ENCODE measurements at places on chromosomes 6 and 20.

DNA sequence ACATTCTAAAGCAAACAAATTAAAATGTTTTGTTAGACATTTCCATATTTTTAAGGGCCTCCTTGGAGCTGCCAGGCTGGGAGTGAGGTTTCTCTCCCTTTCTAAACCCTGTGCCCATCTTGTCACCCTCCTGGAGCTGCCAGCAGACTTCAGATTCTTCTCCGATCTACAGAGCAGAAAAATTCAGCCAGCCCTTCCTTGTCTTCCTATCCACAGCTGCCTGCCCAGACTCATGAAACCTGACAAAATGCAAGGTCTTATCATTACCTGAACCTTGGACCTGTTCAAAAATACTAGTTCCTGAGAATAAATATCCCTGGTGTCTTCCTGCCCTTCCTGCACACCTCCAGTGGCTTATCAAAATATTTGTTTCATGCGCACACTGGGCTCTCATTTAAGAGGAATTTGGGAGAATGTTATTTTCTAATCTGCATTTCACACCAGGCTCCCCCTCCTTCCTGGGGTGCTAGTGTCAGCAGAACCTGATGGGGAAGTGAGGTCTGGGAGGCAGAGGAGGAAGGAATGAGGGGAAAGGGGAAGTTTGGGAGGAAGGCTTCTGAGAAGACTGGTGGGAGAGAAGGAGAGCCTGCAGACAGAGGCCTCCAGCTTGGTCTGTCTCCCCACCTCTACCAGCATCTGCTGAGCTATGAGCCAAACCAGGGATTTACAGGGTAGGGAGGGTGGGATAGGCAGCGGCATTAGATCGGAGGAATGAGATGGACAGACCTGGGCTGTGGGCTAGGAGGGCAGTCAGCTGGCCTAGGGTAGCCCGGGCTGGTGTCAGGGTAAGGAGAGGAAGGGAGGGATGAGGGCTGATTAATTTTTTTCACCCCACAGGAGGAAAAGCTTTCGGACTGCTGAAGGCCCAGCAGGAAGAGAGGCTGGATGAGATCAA lies at the start of gene AIF1:
Gene AIF1 (plus strand): TSS at position 551 of the 895 bp plus-strand sequence. CDS start 96 bp downstream, at position 647.
- no peak for DNase-seq

DNA sequence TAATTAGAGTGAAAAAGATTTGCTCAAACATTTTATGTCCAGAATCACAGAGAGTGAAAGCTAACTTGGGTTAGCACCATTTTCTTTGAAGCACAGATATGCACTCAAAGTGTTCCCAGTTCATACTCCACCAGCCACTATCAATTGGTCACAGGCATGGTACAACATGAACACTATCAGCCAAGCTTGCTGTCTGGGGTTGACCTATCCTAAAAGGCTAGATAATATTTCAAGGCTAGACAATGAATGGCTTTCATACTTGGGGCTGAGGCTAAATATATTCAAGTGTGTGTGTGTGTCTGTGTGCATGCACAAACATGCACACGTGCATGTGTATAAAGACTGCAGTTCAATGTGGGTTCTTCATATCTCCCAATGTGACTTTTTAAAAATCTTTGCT lies 783.0 kb upstream of the GJE1 start:
- DNase-seq = no peak

DNA sequence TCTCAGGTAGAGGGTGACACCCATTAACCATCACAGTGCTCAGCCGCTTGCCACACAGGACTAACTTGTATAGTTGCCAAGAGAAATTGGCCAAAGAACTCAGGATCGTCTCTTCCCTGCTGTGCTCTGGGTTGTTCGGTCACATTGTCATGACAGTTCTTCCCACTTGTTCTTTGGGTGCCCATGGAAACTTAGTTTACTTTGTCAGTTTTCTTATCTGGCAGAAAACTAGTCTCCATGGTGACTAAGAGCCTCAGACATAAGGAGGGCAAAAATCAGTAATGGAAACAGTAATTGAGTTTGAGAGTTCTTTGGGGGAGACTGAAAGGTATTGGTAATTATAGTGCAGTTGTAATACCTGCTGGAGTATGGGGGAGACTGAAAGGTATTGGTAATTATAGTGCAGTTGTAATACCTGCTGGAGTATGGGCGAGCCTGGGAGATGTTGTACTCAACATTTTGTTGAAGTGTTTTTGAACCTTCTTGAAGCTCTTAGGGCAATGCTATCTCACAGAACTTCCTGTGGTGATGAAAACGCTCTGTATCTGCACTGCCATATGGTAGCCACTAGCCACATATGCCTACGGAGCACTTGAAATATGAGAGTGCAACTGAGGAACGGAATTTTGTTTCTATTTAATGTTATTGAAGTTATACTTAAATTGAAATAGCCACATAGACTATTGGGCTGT lies 95.2 kb upstream of the HDGFL1 start:
- no peak for DNase-seq

DNA sequence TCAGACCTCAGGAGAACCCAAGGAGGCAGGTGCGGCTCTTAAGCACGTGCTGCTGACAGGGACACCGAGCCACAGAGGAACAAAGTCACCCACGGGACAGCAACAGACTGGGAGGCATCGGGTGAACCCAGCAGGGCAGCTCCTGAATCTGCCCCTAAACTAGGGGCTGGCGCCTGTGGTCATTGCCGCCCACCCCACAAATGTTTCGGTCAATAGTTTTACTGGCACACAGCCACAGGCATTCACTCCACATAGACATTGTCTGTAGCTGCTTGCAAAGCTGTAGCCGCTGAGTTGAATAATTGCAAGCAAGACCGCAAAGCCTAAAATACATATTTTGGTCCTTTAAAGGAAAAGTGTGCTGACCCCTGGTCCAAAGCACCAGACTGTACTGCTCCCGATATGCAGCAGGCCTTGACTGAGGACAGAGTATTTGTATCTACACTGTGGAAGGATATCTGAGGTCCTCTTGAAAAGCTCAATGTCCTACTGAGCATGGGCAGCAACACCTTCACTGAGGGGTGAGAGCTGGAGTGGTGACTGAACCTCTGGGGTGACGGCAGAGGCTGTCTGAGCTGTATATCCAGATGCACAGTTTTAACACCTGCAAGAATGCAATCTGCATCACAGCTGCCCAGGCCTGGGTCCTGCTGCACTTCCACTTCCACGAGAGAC lies 310.3 kb downstream of the THBS2 start:
- no peak for DNase-seq

DNA sequence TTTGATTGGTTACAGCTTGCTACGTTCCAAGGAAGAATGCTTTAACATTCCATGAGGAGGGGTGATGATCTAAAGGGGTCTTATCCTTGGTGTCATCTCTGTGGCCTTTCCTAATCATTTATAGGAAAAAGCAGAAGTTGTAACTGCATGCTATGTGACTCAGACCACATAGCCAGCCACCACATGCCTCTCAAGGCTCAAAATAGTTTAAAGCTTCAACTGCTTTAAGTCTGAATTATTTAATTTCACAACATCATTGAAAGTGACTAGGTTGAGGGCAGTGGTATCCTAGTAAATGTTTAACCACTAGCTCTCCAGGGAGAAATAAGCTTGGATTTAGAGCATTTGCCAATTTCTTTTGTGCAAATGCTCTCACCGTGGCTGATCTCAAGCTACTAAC lies 29.7 kb downstream of the MC3R start:
- DNase-seq = no peak

DNA sequence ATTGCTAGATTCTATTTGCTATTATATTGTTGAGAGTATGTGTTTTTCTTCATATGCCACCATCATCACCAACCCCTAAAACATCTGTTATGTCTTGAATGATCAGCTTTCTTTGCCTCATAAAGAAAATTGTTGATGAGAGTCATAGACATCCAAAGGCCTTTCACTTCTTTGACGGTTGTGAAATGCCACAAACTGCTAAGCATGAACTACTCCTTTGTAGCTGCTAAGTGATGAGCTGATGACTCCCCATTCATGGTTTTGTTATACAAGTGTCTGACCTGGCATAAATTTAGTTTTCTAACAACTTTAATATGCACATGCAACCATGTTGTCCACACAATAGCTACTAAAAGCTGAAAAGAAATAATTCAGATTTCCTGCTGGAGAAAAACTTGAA lies 684 bp upstream of the MED23 start:
- no peak for DNase-seq

DNA sequence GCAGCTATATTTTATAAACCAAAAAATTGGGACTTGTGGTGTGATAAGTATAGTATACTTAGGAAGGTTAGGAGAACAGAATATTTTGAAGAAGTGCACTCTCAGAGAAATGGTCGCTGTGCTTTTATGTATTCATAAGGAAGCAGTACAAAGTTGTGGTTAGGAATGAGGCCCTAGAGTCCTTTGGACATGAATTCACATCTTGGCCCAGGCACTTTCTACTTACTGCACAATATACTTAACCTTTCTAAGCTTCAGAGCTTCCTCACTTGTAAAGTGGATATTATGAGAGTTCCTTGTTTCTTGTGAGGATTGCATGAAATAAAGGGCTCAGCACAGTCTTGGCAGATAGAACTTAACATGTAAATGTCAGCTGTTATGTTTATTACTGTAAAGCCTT lies 21.0 kb upstream of the SERINC3 start:
- no peak for DNase-seq

- no peak for DNase-seq
These were observed 306.5 kb upstream of the MAP3K7 start for GRCh38 chr6:90893400-90893799.

GRCh38 chr20:32966382-32966781 lies 37.9 kb downstream of the SUN5 start:
- no peak for DNase-seq

GRCh38 chr20:45336530-45337366 lies 11.5 kb downstream of the SDC4 start:
- no peak for DNase-seq

- no peak for DNase-seq
These were observed 69.0 kb upstream of the CD93 start for GRCh38 chr20:23155141-23155590.
